Pulmonary artery endothelial cell (primary cell): ENCODE measurements at places on chromosomes 12 and 14.

GRCh38 chr12:110074089-110074488 is 25.8 kb upstream of the C12orf76 start:
- no peak for DNase-seq

GRCh38 chr12:62737615-62738014 is 197.3 kb downstream of the PPM1H start:
- DNase-seq = no peak

- no peak for DNase-seq
Measured at GRCh38 chr14:53367644-53368026, 214.5 kb upstream of the DDHD1 start.

DNA sequence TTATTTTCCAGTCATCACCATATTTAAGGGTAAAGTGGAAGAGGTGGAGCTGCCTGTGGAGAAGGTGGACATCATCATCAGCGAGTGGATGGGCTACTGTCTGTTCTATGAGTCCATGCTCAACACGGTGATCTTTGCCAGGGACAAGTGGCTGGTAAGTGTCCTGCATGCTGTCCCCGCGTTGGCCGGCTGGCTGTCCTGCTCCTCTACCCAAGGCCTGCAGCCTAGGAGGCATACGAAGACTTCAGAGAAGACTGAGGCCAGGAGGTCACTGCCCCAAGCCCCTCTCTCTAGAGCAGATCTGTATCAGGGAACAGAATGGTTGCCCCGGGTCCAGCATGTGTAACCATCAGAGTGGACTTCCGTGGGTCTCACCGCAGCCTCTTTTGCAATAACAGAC is 77.7 kb downstream of the PRMT8 start:
- DNase-seq = no peak

DNA sequence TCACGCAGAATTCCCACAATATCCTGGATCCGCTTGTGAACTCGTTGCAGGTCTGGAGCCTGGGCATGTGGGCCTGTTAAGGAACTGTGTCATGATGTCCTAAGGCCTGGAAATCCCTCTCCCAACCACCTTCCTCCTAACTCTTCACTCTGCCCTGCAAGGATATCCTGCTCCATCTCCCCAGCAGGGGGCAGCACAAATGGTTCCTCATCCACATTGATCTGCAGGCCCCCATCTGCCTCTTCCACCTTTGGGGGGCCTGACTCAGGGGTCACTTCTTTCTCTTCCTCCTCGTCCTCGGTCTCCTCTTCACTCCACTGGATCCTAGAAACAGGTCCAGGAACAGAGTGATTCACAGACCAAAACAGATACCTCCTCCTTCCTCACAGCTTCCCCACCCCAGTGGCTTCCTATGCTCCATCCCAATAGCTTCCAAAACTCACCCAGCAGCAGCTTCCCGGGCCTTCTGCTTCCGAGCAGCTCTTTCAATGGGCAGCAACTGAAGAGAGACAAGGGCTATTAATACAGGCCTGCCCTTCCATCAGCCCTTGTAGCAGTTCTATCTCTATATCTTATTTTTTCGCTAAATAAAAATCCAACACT is 4.5 kb downstream of the NOP2 start:
- no peak for DNase-seq

- DNase-seq = no peak
Measured at GRCh38 chr12:5898874-5899273, 46.2 kb downstream of the ANO2 start.

DNA sequence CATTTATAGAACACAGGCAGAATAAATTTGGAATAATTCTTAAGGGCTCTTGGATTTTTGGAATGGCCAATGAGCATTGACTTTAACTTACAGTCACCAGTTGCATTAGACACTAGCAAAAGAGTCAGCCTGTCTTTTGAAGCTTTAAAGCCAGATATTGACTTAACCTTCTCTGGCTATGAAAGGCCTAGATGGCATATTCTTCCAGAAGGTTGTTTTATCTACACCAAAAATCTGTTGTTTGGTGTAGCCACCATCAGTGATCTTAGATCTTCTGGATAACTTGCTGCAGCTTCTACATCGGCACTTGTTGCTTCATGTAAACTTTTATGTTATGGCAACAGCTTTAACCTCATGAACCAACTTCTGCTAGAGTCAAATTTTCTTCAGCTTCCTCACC is 10.4 kb downstream of the PCNX1 start:
- no peak for DNase-seq

- DNase-seq = peak; percentile 75
Measured at GRCh38 chr14:26128931-26129671, 468.7 kb downstream of the NOVA1 start.

DNA sequence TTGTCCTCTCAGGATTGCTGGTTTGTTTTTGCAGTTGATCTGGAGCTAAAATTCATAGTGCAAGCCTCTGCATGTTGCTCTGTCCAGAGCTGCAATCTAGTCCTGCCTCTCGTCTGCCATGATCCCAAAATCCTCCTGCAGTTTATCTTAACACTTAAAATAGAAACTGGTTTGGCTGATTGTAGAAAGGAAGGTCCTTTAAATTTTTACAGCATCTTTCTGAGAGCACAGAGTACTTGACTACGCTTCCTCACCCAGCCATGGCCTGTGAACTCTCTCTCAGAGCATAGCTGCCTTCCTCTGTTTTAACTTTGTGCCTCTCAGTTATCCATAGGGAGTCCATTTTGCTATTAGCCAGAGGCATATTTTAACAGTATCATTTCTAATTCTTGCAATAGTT is 877.1 kb downstream of the C12orf50 start:
- no peak for DNase-seq

GRCh38 chr14:30035361-30035760 is 107.7 kb upstream of the PRKD1 start:
- DNase-seq = no peak
